Right renal pelvis (tissue), 4 donors: ENCODE measurements at places on chromosomes 11 and 22. TPM values are rescaled to one million over a fixed set of nuclear protein-coding genes. Genes with fewer than 3 reads are reported as not detected.

Gene CARD16
- 2.4 TPM for polyA plus RNA-seq

Gene RIC8A
- polyA plus RNA-seq = 97.6 TPM

Gene PDE2A
- 16.2 TPM for polyA plus RNA-seq

Gene LSP1
- 5.2 TPM for polyA plus RNA-seq

Gene LUZP2
- polyA plus RNA-seq = 1.7 TPM

Gene OLFML1
- 41.4 TPM for polyA plus RNA-seq

Gene SSTR3
- polyA plus RNA-seq = 0.75 TPM

Gene MRPL16
- polyA plus RNA-seq = 63.8 TPM

Gene ADM2
- 5.0 TPM for polyA plus RNA-seq

Gene POLDIP3
- 114 TPM for polyA plus RNA-seq

- DNase-seq = no peak
These were observed 5.2 kb downstream of the OLFML1 start for GRCh38 chr11:7490535-7490934.

DNA sequence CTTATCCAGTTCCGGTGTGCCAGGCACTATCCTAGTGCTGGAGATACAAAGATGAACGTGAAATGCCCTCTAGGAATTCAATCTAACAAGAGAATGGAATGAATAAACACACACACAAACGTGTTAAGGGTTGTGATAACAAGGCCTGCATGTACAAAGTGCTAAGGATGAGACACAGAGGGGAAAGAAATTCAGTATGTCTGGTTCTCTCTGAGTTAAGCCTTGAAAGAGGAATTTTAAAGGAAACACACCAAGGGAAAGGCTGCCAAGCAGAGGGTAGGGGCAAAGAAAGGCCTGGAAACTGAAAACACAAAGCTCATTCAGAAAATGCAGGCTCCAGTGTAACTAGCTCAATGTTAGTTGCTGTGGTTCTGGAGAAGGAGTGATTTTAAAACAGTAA, 4.2 kb downstream of the CHKA start:
- no peak for DNase-seq

DNA sequence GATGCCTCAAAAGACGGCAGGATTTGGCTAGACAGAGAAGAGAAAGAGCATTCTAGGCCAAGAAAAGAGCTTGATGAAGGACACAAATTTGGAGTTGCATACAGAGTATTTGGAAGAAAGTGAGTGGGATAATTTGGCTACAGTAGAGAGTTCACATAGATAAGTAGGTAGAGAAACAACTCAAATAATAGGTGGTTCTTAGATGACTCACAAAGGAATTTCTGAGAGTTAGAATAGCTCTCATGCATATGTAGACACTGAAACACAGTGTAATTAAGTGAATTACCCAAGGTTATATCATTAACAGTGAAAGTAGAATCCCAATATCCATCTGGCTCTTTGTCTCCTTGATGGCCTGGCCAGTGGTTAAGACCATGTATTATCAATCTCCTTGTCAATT, 228.6 kb upstream of the DDI1 start:
- no peak for DNase-seq

DNA sequence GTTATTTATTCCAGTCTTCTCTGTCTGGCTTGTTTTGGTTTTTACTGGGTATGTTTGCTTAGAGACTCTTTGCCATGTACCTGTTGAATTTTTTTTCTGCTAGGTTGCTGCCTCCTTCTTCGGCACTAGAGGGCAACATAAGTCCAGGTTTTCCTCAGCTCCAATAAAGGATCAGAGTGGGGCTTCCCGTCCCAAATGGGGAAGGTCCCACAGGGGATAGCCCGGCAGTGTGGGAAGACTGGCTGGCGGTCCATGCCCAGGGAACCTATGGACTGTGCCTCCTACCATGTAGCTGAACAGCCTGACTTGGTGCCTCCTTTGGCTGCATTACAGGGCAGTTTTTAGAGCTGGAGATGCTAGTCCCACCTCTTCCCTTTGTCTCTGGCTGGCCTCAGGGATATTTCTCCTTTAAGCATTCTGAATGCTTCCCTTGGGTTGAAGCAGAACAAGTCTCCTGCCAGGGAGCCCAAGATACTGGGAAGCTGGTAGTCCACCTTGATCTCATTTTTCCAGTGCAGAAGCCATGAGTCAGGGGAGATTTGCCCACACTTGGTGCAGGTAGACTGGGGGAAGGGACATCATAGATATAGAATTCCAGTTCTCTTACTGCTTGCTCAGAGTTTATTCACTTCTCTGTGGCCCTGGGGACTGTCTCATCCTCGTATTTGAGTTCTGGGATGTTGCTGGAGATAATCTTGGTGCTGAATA, 60.2 kb downstream of the BRD1 start:
- no peak for DNase-seq

DNA sequence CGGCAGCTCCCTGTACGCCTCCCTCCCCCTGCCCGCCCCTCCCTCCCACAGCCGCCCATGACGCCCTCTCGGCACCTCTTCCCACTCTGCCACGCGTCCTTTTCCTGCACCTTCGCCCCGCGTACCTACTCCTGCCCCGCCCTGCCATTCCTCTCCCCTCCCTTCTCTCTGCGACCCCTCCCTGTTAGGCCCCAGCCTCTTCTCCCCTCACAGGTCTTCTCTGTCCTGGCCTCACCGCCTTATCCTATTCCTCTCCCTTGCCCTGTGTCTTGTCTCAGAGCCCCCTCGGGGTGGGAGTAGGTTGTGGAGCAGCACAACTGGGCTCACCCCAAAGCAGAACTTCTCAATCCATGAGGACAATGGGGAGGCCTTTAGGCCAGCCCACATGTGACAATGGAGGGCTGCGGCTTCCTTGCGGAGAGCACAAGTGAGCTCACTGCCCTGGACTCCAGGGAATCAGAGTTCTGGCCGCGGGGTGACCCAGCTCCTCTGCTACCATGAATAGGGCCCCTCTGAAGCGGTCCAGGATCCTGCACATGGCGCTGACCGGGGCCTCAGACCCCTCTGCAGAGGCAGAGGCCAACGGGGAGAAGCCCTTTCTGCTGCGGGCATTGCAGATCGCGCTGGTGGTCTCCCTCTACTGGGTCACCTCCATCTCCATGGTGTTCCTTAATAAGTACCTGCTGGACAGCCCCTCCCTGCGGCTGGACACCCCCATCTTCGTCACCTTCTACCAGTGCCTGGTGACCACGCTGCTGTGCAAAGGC, 539 bp downstream of the SLC35C1 start:
- DNase-seq = no peak

DNA sequence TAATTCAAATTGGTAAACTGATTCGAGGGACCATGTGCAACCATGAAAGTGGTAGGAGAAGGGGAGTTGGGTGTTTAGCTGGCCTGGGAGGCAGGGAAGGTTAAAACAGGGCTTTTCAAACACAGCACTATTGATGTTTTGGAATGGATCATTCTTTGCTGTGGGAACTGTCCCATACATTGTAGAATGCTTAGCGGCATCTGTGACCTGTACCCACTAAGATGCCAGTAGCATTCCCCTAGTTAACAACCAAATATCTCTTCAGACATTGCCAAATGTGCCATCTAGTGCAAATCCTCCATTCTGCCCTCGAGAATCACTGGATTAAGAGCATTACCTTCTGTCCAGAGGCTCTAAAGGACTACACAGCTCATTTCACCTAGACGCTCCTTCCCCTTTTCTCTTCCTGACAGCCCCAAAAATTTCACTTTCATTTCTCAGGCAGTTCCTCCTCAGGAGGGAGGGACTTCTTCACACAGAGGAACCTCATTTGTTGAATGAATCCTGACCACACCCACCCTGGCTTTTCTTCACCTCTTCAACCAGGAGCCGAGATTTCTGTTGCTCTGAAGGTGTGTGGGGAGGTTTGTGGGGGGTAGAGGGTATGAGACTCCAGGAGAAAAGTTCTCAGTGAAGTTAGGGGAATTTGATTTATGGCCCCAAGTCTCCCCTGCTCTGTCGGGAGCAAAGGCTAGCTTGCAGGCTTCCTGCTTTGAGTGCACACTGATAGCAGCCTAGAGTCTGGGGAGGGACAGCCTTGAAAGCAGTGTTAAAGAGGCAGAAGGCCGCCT, at the start of gene TRIM34:
TRIM34 (plus strand) TSS at position 513 of the 791 bp plus-strand sequence. CDS start 7,331 bp downstream, outside the sequence.
- DNase-seq = peak; percentile 28

DNA sequence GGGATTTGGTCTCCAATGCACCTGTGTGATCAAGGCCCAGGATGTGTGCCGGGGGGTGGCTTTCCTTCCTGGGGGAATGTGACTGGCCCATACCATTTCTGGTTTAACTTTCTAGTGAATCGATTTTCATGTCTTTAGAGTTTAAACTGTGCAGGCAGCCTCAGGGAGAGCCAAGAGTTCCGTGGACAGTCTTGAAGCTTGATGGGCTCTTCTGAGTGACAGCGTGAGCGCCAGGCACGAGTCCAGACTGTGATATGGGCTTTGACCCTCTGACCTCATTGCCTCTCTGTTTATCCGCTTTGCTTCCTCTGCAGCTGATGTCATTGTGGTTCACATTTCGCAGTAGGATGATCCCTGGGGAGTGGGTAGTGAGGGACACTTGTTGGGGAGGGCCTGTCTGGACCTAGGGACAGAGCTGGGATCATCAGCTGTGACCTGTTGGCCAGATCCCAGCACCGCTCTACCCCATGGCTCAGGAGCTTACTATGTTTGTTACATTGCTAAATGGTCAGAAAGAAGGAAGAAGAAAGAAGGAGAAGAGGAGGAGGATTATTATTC, 80.6 kb upstream of the CLDN5 start:
- DNase-seq = no peak

DNA sequence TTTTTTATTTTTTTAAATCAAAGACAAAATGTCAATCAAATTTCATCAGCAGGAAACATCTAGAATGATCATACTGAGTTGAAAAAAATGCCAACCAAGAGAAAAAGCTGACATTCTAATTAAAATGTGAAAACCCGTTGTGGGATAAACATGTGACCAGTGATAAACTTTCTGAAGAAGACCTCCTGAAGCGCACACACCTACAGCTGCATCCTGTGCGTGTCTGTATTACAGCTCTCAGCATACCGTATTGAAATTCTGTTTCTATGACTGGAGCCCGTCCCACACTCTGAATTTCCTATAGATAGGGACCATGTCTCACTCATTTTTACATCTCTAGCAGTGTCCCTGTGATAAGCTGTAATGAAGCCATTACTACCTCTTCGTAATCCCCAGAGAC, 12.2 kb upstream of the NUP50 start:
- no peak for DNase-seq

DNA sequence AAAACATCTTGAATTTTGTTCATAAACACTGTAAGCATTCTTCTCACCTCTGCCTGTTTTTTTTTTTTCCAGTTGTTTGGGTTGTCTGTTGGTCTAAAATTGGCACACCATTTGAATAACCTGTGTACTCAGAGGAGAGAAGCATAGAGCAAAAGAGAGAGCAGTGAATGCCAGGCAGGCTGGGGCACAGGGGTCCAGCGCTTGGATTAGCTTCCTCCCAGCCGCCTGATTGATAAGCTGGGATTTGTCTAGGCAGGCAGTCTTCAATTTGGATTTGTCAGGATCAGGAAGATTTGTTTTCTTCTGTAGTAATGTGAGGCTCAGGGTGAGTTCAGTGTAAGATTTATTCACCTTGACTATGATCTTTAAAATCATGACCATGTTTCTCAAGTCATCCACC, 59.0 kb downstream of the ARL14EP start:
- DNase-seq = no peak

DNA sequence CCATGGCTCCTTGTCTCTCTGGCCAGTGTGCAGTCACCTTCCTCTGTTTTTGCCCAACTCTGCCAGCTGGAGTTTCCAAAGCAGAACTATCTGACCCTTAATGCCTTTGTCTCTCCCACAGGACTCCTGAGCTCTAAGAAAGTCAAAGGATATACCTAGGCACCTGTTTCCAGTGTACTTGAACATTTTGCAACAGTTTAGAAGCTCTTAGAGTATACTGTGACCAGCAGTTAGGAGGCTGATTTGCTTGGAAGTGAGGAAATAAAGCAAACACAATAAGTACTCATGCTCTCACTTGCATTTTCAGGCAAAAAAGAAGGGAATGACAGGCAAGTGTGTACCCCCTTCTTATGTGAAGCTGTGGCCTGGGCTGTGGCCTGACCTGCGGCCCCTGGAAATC, 204.3 kb upstream of the PLET1 start:
- no peak for DNase-seq

DNA sequence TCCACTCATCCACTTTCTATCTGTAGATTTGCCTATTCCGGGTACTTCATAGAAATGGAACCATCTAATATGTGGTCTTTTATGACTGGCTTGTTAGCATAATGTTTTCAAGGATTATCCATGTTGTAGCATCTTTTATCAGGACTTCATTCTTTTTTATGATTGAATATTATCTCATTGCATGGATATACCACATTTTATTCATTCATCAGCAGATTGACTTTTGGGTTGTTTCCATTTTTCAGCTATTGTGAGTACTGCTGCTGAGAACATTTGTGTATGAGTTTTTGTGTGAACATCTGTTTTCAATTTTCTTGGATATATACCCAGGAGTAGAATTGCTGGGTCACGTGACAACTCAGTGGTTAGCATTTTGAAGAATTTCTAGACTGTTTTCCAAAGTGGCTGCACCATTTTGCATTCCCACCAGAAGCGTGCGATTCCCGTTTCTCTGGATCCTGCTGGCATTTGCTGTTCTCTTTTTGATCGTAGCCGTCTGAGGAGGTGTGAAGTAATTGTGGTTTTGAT, 8.9 kb downstream of the DERL3 start:
- no peak for DNase-seq

DNA sequence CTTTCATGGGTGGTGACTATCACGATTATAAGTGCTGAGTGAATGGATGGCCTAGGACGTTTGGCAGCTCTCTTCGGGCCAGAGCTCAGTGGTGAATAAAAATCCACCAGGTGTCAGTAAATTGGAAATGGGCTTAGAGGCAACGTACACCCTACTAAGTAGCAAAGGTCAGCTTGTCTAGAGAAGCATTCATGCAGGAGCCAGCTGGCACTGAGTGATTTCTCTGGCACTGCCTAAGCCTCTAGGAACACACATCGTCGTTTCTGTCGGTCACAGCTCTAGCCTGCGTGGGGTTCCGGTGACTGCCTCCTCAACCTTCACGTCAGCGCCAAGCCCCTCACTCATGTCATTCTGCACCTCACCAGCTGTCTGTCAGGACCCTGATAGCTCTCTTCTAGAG, 192.4 kb upstream of the NTM start:
- DNase-seq = no peak

DNA sequence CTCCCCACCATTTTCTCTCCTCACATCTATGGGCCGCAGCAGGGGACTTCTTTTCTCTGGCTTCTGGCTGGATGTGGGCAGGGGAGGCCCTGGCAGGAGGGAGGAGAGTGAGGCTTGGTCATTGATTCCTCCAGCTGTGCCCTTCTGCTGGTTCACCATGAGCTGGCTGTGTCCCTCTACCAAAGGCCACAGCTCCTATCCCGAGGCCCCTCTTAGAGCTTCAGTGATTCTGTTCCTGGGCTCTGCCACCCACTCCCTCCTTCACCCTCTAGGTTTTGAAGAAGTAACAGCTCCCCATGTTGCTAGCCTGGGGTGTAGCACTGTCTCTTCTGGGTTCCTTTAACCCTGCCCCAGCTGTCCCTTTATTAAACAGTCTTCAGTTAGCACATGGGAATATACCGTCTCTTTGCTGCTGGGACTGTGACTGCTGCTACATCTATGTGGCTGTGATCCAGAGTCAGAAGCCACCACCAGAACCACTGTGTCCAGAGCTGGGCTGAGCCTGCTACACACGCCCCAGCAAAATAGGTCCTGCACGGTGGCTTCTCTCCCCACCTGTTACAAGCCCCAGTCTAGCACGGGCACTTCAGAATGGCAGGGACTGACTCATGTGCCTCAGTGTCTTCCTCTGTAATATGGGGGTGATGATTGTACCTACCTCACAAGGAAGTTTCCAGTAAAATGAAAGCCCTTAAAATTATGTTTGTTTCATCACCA, 578 bp upstream of the PARVG start:
- DNase-seq = no peak
